ENCODE measurements at places on chromosomes 12 and 14.

GRCh38 chr14:50344876-50345563 is 32.9 kb downstream of the DMAC2L start:
- DNase-seq, result no peak

DNA sequence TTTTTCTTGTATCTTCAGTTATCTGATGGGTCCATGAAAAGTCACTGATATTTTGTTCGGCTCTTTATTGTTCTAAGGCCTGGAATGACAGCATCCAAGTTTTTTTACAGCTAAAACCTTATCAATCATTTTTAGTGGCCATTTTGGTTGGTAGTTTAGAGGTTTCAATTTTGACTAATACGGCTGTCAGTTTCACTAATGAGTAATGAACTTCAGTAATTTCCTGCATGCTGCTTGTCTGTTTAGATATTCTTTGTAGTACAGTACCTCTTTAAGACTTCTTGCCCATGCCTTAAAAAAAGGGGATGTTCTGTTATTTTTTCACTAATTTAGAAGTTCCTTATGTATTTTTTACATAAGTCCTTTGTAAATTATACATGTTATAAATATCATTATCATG is 176.7 kb downstream of the LRFN5 start:
- no peak for DNase-seq

GRCh38 chr12:10783252-10783651 is 19.2 kb downstream of the TAS2R7 start:
- DNase-seq, result no peak

DNA sequence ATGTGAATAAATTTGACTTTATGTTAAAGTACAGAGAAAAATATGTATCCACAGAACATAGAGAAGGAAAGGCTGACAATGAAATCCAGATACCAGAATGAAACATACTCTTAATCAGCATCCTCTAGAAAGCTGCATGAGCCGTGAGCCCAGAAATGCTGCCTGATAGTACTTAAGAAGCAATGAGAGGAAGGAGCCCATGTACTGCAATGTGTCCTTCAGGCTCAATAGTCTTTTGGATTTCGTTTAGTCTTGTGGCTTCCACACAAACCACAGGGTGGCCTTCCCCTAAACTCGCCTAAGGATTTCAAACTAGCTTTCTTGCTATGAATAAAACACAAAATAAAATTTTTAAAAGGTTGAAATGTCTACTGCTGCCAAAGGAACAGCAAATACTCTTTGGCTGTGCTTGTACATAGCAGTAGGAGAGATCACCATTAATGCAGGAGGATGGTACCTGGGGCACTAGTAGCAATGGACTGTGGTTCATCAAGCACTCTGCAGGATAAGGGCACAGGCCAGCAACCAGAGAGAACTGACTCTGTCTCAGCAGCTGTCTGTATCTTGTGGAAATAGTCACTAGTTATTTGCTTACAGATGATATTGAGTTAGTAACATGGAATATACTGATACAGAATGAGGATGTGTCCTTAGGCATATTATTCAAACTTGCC is 988.3 kb upstream of the LRFN5 start:
- DNase-seq, result no peak

GRCh38 chr12:52628841-52629240 is 10.5 kb upstream of the KRT73 start:
- DNase-seq, result no peak

- no peak for DNase-seq
These were observed 44.7 kb upstream of the USP15 start for GRCh38 chr12:62215506-62215905.

- no peak for DNase-seq
These were observed 206.0 kb upstream of the DCN start for GRCh38 chr12:91388573-91388972.

GRCh38 chr12:90572778-90573177 is 382.2 kb downstream of the CCER1 start:
- DNase-seq, result no peak

All from effector memory CD8-positive, alpha-beta T cell (primary cell).